ENCODE measurements at places on chromosomes 7 and 10.

DNA sequence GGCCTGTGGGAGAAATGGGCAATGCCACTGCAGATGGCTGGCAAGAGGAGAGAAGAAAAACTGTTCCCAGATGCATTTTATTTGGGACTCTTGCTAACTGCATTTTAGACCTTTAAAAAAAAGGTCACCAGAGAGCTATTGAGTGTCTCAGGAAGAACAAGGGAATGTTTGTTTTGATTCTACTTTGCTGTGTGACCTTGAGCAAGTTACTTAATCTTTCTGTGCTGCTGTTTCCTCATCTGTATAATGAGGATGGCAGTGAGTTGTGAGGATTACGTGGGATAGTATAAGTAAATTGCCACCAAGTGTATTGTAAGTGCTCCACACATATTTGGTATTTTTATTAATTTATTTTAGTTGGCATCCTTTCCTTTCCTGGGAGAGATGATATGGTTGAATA is 142.0 kb upstream of the AGK start:
- no peak for DNase-seq

DNA sequence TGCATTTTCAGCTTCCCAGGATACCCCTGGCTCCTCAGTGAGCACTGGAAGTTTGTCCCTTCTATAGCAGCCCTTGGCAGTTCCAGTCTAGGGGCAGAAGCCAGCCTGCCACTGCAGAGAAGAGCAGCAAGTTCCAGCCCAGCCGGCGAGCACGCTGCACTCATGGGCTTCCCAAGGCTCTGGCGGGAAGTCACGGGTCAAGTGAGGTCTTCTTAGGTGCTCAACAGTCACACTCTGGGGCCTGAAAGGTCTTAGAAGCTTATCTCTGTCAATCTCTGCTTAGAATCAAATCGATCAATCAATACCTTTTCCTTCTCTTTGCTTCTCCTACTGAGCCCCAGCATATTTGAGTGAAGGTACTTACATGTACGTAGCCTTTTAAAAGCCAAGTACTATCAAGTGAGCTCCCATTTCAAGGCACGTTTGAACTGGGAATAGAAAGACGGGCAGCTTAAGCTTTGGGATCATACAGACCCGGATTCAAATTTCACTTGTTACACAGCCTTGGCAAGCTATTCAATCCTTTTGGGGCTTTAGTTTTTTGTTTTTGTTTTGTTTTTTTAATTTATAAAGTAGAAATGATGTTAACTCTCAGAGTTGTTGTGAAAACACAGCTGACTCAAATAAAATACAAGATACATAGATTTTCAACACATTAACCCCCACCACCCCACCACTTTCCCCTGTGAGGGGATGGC is 152.6 kb upstream of the KLF14 start:
- DNase-seq: no peak

GRCh38 chr10:71989661-71990454 is 25.7 kb downstream of the CHST3 start:
- no peak for DNase-seq

GRCh38 chr7:107981466-107981865 is 21.5 kb downstream of the LAMB1 start:
- no peak for DNase-seq

DNA sequence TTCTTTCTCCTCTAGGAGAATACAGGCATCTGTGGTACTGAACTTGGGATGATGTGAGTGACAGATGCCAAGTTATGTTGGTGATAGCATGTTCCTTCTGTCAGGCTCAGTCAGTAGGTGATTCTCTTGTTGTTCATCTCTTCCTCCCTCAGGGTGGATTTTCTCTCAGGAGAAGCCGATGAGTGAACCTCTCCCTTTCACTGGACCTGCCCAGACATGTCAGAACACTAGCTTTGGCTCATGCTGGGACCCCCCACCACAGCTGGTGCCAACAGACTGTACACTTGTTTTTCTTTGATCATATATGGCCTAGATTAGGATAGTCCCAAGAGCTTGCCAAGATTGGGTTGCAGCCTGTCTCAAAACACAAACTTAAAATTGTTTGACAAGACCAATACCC is 129.4 kb downstream of the BMPER start:
- DNase-seq: no peak

- DNase-seq: no peak
Observed at GRCh38 chr7:74657692-74658177, at the start of gene GTF2I. Gene GTF2I, plus strand, starts transcription at chr7:74657718. Its CDS starts 31,411 bp downstream, at chr7:74689129.

DNA sequence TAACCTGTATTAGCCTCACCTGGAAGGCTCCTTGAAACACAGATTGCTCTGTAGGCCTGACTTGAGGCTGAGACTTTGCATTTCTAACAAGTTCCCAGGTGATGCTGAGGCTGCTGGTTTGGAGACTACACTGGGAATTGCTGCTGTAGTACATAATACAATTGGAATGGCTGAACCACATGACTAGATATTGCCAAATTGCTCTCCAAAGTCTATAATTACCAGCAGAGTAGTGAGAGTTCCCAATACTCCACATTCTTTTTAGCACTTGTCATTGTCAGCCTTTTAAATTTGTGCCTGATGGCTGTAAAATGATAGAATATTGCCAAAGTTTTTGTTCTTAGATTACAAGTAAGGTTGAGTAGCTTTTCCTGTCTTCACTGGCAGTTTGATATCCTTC is 39.9 kb downstream of the PLEKHA8 start:
- no peak for DNase-seq

- DNase-seq: no peak
Observed at GRCh38 chr7:132603220-132603833, 27.1 kb upstream of the PLXNA4 start.

DNA sequence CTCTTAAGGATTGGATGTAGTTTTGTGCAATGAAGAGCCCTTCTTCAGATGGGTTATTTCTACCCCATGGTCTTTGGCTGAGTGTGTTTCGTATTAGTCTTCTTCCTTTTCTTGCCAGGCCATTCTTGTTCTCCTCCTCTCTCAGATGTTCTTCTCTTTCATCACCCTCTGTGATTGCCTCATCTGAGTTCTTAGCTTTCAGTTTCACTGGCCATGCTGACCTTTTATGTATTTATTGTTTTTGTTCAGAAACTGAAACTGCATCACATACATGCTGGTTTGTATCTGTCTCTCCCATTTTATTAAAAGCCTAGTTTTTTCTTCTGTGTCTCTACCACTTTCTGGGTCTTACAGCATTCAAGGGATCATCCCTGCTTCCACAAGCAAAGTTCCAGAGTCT is 21.7 kb upstream of the PCGF5 start:
- DNase-seq: peak; percentile 65

- no peak for DNase-seq
Observed at GRCh38 chr7:29289156-29290021, 94.8 kb downstream of the CHN2 start.

DNA sequence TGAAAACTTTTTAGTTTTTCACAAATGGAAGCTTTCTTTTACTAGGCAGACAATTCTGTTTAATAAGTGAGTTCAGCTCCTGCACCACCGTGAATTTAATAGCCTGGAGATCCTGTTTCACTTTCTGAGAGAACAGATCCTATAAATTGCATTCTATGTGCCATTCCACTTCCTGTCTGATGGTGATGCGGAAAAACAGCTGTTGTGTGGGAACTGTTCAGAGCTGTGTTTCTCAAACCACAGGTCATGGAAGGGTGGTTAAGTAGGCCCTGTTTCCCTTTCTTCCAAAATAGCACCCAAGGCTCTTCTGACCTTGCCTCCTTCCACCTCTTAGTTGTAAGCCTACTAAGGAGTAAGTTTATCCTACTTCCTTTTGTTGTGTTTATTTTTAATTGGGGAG is 97.2 kb upstream of the DKK1 start:
- no peak for DNase-seq

GRCh38 chr7:4784799-4785198 is 9.4 kb downstream of the AP5Z1 start:
- DNase-seq: no peak

DNA sequence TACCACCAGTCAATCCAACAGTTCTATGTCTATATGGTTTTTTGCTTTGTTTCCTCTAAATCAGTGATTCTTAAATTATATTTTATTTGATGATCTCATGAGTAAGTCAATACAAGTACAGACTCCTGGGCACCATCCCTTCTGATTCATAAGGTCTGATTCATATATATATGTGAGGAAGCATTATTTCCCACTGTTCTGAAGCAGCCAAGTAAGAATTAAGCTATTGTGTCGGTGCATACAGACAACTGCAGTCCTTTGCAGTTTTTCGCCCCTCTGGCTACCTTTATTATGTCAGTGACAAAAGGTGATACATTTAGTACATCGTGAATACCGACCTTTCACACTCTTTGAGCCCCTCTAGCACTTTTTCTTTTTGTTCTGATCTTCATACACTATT is 1079.6 kb upstream of the C7orf33 start:
- DNase-seq: no peak

- DNase-seq: no peak
Observed at GRCh38 chr10:29529146-29529545, 105.6 kb downstream of the SVIL start.

- DNase-seq: no peak
Observed at GRCh38 chr10:60334991-60335390, 54.7 kb downstream of the ANK3 start.

GRCh38 chr10:78248651-78249464 is 215.2 kb downstream of the RPS24 start:
- DNase-seq: no peak

GRCh38 chr10:11841375-11841774 is 18.2 kb downstream of the PROSER2 start:
- DNase-seq: no peak
